Endodermal cell (in vitro differentiated cells): ENCODE measurements at places on chromosomes 11 and 22.

GRCh38 chr22:45101515-45102227 lies 62.1 kb upstream of the NUP50 start:
- DNase-seq: peak; percentile 88

DNA sequence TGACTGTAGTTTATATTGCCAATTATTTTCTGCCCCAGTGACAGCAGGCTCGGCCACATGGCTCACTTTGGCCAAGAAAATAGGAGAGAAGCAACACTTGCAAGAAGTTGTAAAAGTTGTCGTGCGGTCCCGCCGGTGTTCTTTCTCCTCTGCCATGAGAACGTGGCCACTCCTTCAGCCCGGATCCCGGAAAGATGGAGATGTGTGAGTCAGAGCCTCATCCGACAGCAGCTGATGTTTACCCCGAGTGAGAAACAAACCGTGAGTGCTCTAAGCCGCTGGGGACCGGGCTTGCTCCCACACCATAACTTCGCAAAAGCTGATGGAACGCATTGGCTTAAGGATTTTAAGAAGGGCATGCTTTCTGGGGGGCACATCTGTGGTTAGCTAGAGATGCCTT lies 157.0 kb downstream of the CACNA1I start:
- peak; percentile 47 for DNase-seq

GRCh38 chr11:73072935-73073481 lies 69.1 kb downstream of the FCHSD2 start:
- no peak for DNase-seq

DNA sequence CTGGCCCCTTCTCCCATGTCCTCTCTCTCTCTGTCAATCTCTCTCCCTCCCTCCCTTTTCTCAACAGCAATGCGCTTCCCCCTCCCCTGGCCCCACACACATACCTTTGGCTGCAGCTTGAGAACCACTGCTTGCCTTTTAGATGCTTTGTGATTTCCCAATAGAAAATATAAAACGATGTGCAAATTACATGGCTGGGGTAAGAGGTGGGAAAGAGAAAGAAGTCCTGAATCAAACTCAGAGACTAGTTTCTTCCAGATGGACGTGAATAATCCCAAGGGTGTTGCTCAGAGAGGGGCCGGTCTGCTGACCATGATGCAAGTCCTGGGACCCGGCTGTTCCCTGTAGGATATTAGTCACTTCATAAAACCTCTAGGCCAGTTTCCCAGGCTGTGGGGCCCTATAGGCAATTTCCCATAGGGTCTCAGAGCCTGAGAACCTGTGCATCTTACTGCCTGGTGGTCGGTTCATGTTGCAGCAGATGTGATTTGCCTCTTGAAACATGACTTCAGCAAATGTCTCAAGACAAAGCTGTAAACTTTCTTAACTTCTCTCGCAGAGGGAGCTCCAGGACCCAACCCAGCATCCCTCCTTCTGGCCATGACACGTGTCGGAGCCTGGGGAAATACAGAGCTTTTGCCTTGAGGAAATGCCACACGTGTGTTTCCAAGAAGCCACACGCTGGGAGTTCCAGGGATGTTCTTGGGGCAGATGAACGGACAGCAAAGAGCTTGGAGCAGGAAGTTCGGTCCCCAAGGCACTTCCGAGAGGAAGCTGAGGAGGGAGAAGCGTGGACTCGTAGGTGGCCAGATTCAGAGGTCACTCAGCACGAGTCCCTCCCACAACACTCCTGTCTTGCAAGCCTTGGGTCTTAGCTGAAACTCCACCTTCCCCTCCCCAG lies 34.5 kb upstream of the ETS1 start:
- peak; percentile 62 for DNase-seq

GRCh38 chr11:15942936-15943335 lies 413.4 kb downstream of the SOX6 start:
- peak; percentile 38 for DNase-seq

GRCh38 chr11:72652133-72652532 lies 22.1 kb downstream of the PDE2A start:
- DNase-seq: no peak

GRCh38 chr11:69711822-69712801 lies 8.3 kb upstream of the FGF19 start:
- DNase-seq: peak; percentile 59

GRCh38 chr11:92769112-92769511 lies 200.3 kb upstream of the MTNR1B start:
- DNase-seq: no peak

GRCh38 chr22:48704335-48704734 lies 1123.3 kb downstream of the BRD1 start:
- no peak for DNase-seq

DNA sequence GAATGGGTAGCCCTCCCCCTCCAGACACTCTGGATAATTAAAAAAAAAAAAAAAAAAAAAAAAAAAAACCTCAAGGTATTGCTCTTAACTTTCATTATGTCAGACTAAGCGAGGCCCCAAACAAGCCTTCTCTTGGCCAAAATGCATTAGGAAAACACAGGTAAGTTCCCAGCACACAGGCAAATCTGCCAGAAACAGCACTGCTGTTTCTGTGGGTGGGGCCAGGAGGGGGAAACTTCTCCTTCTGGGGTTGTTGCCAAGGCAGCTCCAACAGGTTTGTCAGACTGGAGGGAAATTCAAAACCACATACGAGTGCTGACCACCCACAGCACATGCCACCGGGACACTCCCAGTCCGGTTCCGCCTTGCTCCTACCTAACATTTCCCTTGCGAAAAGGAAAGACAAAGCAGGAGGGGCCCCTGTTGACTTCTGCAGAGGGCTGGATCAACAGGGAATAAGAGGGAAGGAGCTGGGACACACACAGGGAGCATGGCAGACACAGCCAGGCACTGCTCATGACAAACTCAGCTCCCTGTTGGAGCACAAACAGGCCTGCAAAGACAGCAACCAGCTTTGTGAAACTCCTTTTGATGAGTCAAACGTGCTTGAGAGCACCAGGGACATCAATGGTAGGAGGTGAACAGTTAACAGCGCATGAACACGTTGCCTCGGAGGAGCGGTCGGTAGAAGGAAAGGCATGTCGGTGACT lies 55.0 kb downstream of the MYH9 start:
- peak; percentile 69 for DNase-seq

- no peak for DNase-seq
These were observed 35.5 kb upstream of the GAB4 start for GRCh38 chr22:17043521-17043920.

GRCh38 chr11:118155776-118156530 lies 3.3 kb upstream of the SCN4B start:
- no peak for DNase-seq

GRCh38 chr11:107473792-107474191 lies 16.2 kb upstream of the CWF19L2 start:
- no peak for DNase-seq

- no peak for DNase-seq
These were observed 165.7 kb downstream of the COMMD9 start for GRCh38 chr11:36123336-36124101.

DNA sequence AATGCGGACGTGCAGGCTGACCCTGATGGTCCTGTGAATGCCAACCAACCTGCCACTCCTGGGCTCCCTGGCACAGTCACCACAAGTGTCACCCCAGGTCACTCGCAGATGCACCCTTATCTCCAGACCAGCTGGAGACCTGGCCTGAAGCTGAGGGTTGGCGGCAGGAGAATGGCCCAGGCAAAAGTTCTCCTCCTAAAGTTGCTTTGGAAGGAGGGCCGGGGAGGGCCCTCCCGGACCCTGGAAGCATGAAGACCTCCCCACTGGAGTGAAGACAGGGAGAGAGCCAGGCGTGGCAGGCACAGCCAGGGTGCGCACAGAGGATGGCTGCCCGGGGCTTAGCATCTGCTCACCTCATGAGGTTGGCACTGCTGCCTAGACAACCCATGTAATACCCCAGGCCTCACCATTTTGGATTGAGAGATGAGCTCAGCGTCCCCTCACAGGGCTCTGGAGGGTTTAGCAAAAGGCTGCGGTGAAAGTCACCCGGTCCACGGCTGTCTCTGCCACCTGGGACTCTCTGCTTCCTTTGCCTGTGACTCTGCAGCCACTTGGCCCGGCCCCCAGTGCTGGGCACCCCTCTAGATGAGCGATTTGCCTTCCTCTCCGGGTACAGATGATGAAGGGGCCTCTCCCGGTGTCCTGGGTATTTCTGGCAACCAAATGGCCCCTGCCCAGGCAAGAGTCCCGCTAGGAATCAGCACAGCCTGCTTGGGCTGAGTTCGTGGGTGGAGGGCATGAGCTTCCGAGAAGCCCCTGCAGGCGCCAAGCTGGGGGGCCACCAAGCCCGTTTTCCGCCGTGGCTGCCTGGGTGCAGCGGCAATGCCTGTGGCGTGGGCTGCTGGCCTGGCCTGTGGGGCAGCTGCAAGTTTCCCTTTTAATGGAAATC lies 48.3 kb upstream of the SEPTIN5 start:
- peak; percentile 34 for DNase-seq

DNA sequence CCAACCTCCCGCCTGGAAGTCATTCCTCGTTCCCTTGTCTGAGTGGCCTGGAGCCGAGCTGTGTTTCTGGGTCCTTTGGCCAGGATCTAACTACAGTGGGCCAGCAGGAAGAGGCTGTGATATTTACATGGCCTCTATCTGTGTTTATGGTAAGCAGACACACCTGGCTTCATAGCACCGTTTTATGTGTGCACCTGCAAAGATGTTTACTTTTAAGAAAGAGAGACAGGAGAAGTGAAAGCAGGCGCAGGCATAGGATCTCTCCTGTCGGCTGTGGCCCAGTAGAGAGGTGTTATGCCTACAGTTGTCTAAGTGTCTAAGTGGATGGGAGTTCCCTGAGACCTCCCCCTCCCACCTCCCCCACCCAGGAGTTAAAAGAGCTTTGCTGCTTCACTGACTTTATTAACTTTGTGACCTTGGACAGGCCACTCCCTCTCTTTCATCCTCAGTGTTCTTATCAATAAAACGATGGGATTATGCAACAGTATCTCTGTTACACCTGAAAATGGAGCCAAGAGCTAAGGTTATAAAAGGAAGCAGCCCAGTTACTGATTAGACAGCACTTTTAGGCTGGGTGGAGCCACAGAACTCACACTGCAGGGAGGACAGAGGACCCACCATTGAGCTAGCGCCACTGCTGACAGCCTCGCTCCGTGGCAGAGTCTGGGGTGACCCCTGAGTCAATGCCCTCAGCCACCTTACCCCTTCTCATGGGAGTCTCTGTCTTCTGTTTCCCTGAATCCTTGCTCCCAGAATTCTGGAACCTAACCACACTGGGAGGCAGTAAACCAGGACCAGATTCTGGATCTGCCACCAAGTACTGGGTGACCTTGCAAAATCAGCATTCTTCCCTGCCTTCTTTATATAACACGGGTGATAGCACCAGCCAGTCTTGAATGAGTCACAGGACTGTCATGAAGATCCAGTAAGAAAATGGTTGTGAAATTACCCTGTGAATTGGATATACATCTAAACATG lies 22.0 kb downstream of the ST14 start:
- no peak for DNase-seq

DNA sequence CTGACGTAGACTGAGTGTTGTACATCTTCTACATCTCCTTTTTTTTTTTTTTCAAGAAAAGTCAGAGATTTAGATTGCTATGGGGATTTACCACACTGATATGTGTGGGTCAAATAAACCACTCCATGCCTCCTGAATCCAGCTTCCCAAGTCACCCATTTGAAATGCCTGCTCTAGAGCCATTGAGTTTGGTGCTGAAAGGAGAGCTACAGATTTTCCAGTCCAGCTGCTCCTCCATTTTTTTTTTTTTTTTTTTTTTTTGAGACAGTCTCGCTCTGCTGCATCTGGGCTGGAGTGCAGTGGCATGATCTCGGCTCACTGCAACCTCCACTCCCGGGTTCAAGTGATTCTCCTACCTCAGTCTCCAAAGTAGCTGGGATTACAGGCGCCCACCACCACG lies 115.2 kb upstream of the TIMP3 start:
- no peak for DNase-seq

- peak; percentile 90 for DNase-seq
These were observed at the start of gene MN1 for GRCh38 chr22:27801616-27802345. Gene MN1 (minus strand): TSS chr22:27801756. CDS start chr22:27800543, 1,213 bp downstream.

GRCh38 chr11:7165911-7166310 lies 77.1 kb downstream of the RBMXL2 start:
- DNase-seq: no peak

- no peak for DNase-seq
These were observed 416.4 kb upstream of the SYN3 start for GRCh38 chr22:33474587-33474986.

DNA sequence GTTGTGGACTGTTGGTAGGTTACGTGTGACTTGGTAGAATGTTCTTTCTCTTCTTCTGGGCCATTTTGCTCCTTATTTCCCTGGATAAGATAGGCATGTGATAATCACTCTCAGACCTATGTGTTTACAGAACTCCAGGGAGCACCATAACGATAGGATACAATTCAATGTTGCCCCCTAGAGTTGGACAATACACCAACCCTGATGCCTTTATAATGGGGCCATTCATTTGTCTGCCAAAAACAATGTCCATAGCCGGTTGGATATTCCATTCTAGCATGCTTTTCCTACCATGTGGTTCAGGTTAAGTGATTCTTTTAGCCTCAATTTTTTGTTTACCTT lies 60.5 kb downstream of the APIP start:
- DNase-seq: peak; percentile 22

DNA sequence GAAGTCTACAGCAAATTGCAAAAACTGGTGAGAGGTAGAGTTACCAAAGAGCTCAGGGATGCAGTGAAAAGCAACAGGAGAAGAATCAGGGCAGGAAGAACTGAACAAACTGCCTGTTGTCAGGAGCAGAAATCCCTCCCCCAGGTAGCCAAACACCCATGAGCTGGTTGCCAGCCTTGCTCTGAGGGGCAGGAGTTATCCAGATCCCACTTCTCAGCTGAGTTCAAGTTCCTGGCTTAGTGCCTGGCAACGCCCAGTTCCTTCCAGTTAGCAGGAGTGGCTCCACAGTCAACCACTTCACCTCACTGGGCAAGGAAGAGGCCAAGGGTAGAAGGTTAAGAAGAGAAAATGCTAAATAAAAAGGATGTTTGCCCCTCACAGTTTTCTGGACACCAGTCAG lies 1.9 kb upstream of the MPZL2 start:
- DNase-seq: no peak

DNA sequence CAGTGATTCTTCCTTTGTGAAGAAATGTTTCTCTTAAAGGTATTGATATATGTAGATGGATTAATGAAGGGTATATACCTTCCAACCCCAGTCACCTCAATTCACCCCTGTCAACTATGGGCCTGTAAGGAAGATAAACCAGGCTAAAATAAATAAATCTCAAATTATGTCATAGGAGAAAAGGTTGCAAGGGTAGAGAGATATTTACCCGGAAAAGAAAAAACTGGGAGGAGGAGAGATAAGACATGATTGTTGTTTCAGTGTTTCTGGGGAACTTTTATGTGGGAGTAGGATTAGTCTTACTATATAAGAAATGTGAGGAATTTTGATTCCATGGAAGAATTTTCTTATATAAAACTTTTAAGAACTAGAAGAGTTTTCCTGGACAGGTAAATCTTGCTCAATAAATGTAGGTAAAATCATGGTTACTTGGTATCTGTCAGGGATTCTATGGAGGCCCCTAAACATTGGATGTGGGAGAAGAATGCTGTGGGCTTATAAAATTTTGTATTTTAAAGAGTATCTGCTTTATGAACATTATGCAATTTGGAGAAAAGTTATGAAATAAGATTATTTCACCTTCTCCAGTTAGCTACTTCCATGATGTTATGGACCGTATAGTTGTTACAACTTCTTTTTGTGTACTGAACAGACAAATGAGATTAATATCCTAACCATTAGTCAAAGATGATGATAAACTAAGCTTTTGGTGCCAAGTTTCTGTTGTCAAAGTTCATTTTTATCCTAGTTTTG lies 6.4 kb downstream of the YAP1 start:
- no peak for DNase-seq
